Fibroblast of skin of left biceps (primary cell): ENCODE measurements at places on chromosomes 5 and 9.

- DNase-seq = no peak
Observed at GRCh38 chr9:127263237-127263636, 1.3 kb upstream of the GARNL3 start.

DNA sequence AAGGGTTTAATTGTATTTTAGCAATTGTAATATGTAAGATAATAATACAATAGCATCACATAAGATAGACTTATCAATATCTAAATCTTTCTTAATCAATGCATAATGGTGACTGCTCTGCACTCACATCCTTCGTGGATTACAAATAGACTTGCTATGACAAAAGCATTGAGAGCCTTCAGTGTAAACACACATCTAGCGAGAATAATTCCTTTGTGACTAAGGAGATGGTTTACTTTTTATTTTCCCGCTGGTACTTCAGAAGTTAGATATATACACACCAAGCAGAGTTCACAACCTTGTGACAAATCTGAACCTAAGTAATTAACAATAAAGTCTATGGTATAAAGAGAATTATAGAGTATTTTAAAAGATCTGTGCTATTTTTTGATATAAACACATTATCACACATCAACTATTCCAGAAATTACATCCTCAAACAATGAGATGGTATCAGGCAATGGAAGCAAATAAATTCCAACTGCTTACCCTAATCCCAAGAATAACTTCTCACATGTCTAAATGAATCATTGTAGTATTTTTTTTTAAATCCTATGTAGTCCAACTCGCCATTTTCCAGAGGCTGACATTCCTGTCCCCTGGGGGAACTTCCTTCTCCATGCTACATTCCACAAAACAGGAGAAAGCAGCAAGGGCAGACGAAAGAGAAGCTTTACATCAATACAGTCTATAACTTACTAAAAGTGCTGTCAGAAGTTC, 51.2 kb downstream of the MAPKAP1 start:
- DNase-seq = no peak

DNA sequence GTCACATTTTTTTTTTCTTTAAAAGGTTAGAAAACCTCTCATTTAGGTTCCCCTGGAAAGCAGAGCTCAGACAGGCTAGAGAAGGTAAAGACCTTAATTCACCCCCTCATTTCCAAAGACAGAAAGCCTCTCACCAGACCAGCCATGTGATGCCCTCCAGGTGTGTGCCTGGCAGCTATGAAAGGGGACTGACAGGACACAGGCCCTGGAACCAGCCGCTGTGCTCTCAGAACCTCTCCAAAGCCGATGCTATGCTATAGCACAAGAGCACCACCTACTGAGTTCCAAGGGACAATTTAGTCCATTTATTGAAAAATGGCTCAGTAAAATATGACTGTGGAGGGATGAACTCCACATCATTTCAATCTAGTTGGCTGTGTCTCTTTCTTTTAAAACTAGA, 48.8 kb downstream of the FANCC start:
- DNase-seq = no peak

DNA sequence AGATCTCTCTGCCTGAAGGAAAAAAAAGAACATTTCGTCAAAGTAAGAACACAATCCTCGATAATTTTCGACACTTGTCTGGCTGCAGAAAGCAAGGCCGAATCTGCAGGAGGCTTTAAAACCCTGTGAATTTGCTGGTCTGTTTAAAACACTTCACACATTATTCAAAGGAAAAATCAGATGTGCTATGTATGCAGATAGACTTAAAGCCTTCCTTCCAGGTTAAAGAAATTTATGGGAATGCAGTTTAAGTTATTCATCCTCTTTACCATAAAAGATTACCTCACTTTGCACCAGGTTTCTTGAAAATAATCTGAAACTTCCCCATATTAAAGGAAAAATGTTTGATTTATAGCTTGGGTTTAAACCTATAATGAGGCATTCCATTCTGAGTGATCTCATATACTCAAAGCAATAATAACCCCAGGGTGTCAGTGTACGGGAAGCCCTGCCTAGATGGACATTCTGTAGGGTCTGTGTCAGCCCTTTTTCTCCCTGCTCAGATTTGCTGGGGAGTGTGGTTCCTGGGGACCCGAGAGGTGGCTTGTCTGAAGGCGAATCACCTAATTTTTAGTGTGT, 323.5 kb upstream of the SLC24A2 start:
- DNase-seq = no peak

DNA sequence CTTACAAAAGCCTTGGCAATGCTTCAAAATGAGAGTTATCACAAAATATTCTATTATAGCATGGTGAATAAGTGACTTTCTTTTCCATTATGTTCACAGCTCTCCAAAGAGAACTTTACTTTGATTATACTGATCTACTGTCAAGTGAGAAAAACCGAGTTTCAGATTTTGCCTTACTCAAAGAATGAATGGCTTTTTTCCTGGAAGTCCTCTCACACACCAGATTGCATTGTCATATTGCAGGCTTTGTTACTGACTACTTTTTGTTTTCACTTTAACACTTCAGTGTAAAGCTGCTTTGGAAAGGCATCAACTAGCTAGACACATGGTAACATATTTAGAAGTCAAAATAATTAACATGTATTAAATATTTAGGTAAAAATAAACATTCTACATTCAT, 765.2 kb upstream of the NUDT12 start:
- DNase-seq = no peak

DNA sequence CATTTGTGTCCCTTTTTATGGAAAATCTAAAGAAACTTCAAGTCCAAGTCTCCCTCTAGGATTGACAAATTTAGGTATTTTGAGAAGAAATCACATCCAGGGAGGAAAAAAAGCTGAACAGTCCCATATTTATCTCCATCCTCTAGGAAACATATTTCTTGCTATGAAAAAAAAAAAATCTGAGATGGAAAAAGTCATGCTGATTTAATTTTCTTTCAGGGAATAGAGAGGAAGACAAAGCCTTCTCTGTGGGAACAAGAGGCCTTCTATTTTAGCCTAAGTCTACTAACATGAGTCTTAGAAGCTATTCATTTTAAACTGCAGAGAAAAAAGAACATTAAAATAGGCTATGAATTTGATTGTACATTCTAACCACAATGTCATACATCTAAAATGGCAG, 63.1 kb upstream of the CDK5RAP2 start:
- DNase-seq = no peak

GRCh38 chr5:10411336-10411735, 30.3 kb upstream of the ROPN1L start:
- DNase-seq = no peak

DNA sequence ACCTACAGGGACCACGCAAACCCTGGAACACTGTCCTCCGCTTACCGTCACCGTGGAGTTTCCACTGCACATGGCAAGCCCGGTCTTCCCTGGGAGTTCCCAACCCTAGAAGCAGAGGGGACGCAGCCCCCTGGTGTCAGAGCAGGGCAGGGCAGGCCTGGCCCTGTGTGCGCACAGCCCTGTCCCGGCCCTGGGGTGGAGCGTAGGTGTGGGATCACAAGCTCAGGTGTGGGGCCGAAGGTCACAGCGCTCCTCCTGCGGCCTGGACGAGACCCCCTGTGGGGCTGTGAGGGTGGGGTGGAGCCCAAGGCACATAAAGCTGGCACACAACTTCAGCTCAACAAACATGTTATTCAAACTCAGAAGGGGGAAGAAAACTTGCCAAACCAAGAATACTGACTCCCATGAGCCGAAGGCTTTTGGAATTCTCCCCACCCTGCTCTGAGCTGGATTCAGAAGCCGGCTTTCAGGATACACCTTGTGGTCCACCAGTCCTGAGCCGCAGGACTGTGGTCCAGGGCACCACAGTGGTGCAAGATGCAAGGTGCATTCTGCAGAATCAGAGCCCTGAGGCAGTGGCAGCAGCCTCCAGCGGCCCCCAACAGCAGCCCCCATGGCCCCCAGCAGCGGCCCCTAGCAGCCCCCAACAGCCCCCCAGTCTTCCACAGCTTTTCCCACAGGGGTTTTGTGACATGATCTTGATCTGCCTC, 11.8 kb upstream of the EXOC3 start:
- DNase-seq = no peak

DNA sequence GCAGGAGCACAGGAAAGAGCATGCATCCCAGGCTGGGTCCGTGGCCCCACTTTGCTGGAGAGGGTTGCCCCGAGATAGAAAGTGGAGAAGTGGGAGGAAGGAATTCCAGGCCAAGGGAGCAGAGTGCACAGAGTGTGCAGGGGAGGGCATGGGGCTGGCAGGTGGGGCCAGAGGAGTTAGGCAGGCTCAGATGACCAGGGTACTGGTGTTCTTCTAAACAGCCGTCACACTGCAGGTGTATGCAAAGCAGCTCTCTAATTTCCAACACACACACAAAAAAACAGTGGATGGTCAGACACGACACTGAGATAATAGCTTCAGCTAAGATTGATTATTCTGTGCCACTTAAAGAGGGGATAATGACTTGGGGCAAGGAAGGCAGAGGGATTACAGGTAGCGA, 212.2 kb downstream of the MTRR start:
- DNase-seq = no peak

DNA sequence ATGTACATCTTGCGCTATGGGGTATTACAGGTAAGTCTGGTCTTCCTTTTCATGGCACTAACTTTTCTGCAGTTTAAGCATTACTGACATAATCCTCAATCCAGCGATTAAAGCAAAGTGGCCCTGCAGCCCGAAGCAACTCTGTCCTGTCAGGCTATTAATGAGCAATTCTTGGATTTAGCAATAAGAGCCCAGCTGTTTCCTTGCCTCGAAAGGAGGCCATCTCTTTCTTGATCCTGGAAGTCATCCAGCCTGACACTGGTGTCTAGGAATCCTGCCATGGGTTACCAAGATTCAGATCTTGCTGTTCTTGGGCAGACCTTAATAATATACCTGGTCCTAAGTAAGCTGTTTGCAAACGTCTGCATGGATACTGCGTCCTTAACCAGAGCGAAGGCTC, 102.0 kb downstream of the RFK start:
- DNase-seq = no peak

- DNase-seq = no peak
Observed at GRCh38 chr9:98144076-98144475, 25.1 kb upstream of the TRIM14 start.

DNA sequence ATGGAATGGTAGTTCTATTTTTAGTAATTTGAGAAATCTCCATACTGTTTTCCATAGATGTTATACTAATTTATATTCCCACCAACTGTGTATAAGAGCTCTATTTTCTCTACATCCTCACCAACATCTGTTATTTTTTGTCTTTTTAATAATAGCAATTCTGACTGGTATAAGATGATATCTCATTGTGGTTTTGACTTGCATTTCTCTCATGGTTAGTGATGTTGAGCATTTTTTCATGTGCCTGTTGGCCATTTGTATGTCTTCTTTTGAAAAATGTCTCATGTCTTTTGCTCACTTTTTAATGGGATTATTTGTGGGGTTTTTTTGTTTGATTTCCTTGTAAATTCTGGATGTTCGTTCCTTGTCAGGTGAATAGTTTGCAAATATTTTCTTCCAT, 154.4 kb downstream of the ZSWIM6 start:
- DNase-seq = no peak

GRCh38 chr9:29958469-29958868, 2385.2 kb upstream of the C9orf72 start:
- DNase-seq = no peak

- DNase-seq = peak; percentile 15
Observed at GRCh38 chr5:76582230-76583162, 40.7 kb downstream of the F2RL2 start.

DNA sequence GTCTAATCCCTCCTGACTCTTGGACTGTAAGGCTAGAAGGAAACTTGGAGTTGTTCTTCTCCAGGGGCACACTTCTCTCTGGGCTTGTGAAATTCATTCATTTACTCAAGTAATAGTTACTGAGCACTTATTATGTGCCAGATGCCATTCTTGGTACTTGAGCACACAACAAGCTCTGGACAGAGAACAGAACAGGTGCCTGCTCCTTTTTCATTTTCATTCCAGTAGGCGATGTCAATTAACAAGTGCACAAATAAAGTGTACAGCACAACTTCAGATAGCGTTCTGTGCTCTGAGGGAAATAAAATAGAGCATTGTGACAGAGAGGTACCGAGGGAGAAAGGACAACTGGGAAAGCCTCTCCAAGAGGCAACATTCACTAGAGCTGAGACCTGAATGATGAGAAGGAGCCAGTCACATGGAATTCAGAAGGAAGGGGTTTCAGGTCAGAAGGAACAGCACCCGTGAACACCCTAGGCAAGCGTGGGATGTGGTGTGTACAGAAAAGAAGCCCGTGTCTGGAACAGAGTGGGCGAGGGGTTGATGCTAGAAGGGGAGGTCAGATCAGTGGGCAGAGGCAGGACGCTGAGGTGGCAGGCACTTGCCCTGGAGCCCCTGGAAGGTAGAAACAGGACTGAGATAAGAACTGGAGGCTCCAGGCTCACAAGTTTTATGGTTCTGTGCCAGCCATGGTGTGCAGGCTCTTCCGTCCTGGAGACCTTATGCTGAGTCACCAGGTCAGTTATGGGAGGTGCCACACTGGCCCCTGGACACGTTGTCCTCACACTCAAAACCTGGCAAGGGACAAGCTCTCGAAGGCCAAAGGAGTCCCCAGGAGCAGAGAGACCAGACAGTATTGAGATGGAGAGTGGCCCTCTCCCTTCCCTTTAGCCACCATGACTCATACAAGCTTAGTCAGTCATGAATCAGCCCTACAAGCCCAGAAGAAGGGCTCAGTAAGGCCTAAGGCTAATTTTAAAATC, 7.2 kb upstream of the ABLIM3 start:
- DNase-seq = no peak

GRCh38 chr5:65925601-65926275, 637 bp upstream of the ERBIN start:
- peak; percentile 78 for DNase-seq

GRCh38 chr9:112530751-112531205, 44.2 kb downstream of the KIAA1958 start:
- peak; percentile 80 for DNase-seq

DNA sequence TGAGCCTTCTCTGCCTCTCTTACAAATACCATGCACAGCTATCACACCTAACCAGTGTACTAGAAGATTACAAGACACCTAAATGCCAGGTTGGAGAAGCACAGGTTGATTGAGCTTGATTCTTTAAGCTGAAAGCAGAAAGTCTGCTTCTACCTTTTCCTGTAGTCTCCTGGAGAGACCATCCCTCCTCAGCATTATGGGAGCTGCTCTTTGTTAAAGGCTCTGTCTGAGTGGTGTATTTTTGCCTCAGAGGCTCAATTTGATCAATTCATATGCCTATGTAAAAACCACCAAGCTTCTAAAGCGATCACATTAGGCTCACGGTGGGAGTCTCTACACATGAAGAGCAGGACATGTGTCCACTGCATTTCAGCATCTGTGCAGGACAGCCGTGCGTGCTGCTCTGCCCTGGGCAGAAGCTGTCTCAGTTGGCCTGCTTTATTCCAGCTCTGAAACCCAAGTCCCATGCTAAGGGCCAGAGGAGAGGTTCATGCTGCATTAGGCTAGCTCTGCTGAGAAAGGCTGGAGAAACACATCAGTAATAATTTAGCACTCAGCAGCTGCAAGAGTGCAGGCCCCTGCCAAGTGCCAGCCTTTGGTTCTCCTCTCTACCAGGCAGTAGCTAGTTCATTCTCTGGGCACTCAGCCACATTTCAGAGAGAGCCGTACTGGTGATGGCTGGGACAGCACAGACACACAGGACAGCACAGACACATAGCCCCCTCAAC, 41.7 kb downstream of the TMEM167A start:
- no peak for DNase-seq
